ENCODE measurements at places on chromosomes 4 and X.

DNA sequence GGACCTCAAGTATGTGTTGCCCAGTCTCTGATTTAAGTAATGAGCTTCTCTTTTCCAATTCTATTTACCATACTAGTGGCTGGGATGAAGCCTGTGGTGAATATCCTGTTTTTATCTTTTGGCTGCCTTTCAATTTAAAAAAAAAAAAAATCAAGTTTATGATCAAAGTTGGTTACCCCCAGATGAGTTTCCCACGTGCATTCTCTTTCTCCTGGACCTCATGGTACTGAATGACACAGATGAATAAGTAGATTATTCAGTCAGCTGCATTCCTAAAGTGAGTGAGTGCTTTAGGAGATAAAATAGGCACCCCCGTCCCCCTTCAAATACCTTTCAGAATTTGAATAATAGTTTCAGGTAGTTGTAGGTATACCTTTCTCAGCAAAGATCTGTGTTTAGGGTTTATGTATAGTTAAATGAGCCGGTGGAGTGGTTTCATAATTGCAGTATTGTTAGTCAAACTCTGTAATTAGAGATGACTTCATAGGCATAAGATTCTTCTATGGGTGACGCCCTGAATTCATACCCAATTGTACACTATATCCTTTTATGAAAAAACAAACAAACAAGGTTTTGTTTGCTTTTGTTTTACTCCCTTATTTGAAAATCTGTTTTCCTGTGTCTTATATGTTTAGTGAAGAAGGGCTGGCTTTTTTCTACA lies 41.9 kb downstream of the PLS3 start:
- DNase-seq, result no peak

GRCh38 chrX:11665168-11666111 lies at the start of gene ARHGAP6:
Gene ARHGAP6, minus strand, starts transcription at chrX:11665920. Its CDS starts 1,092 bp downstream, at chrX:11664828.
- DNase-seq, result no peak

GRCh38 chr4:156241896-156242295 lies 288.2 kb upstream of the CTSO start:
- no peak for DNase-seq

DNA sequence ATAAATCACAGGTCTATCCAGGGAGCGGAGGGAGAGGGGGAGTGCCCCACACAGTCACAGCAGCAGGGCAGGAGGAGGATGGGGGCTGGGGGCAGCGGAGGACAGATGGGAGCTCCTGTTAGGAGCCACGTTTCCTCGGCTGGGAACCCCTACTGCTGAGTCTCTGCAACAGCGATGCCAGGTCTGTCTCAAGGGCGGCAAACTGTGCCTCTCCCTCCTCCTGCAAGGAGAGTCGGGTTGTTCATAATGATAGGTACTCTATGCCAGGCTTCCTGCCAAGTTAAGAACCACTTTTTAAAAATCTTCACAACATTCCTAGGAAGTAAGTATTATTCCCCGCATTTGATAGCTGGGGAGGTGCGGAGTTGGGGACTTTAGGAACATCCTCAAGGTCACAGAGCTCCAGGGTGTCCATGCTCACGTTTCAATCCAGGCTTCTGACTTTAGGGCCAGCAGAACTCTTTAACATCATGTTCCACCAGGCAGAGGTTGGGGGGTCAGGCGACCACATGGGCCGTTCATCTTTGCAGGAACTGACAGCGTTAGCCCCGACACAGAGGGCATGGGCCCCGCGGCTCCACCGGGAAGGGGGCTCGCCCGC lies 98.3 kb upstream of the MAML3 start:
- no peak for DNase-seq

DNA sequence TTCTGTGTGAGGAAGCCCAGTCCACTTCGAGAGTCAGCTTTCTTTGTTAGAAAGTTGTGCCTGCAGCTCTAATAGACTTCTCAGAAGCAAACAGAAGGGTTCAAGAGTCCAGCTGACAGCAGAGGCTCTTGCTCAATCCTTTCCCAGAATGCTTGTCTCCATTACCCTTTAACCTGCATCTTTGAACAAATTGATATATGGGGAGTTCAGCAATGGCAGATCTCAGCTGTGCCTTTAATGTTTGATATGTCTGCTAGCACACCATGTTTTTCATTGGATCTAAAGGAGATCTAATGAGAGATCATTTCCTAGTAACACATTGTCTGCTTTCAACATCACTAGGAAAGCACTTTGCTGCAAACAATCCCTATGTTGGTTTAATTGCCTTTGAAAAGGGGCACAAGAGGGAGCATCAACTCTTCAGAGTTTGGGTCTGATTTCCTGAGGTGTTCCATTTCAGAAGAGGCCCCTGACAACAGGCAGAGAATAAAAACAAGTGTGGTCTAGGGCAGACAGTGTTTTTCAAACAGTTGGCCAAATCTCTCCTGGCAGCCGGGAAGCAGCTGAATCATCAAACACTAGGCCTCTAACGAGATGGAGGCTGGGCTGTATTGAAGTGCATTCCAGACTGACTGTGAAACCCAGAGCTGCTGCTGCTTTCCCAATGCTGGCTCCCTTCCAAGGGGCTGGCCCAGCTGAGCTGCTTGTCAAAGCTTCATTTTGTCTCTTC lies 55.5 kb downstream of the LUZP4 start:
- DNase-seq, result no peak

DNA sequence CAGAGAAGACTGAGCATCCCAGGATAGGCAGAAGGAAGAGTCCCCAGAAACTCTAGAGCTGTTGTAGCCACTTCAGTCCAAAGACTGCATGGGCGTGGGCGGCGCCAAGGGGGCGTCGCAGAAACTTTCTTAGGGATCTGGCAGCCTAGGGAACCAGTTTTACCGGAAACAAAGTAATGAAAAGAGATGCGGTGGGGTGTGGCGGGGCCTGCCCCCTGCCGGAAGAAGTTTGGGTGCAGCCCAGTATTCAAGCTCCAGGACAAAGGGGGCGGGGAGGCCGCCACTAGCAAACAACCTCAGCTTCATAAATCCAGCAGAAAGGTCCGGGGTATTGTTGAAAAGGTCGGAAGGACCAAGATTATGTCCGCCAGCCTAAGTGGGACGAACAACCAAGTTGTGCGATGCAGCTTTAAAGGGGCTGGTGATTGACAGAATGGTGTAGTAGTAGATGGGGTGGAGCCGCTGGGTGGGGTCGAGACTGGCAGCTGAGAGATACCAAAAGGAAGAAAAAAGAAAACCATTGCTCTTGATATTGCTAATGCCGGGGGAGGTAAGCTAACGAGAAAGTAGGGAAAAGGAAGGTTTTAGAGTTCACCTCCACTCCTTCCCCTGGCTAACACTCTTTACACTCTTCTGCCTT lies 190.5 kb downstream of the RRAGB start:
- DNase-seq, result peak; percentile 17

DNA sequence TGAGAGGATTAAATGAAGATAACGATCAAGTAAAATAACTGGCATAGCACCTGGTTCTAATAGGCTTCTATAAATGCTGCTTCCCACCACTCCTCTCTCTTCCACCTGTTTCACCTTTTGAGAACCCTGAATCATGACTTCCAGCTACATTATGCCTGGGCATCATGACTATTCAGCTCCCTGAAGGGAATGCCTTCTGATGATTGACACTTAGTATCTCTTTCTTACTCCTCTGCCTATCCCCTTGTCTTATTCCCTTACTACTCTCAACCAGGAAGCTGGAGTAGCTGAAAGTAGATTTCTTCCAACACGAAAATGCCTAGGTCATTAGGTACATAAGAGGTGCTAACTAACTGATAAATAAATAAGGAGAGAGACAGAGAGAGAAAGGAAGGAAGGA lies 24.7 kb upstream of the CXCL8 start:
- no peak for DNase-seq

- no peak for DNase-seq
These were observed 31.7 kb downstream of the RNF212 start for GRCh38 chr4:1081689-1082040.

- DNase-seq, result no peak
These were observed 200.9 kb upstream of the DIAPH2 start for GRCh38 chrX:96483647-96484160.

- DNase-seq, result no peak
These were observed 33.1 kb downstream of the SLC10A7 start for GRCh38 chr4:146488495-146489174.

DNA sequence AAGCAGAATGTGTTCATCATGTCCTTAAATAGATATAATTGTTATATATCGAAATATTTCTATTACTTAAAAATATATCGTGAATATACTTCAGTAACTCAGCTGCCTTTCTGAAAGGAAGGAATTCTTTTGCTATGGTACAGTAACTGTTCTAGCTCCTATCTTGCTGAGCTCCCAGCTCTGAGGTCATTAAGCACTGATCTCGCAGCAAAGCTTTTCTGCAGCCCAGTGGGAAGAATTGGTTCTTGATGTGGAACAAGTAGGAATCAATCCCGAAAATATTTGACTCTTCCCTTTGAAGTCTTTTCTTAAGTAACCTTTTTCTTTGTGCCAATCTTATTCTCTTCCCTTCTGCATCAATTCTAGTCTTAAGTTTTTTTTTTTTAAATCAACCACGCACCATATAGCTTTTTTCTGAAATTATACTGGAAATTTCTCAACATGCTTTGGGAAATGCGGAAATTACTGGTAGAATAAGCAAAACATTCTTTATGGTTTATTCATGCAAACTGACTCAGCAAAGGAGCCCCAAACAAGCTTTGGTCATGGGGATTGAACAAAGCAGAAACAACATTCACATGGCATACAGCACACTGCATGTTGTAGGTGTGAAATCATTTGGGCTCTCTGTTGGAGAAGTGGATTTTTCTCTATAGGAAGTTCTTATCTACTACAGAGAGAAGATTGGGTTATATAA lies 428.9 kb upstream of the GNPDA2 start:
- no peak for DNase-seq

GRCh38 chrX:36462142-36462541 lies 542.6 kb downstream of the CFAP47 start:
- no peak for DNase-seq

DNA sequence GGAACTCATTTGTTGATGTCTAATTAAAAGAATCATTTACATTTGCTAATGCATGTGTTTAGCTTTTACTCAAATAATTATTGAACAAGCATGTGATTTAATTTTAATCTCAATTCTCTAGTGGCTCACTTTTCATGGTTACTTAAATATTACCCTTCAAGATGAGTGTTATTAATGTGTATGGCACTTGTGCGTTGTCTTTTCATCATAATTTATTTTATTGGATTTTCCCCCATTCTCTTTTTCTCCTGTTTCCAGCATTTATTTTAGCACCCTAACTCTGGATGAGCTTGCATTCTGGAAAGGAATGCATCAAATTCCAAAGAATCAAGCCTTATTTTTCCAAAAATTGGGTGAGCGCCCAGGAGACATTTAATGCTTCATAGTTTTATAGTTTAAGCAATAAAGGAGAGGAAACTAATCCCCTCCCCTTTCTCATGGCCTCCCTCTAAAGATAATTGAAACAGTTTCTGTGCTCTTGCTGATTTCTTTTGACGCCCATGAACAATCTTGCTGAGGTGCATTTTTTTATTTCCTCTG lies 191.1 kb upstream of the FAT4 start:
- no peak for DNase-seq

GRCh38 chr4:41408859-41409593 lies 128.9 kb upstream of the LIMCH1 start:
- no peak for DNase-seq

- no peak for DNase-seq
These were observed 5.3 kb upstream of the STBD1 start for GRCh38 chr4:76301068-76301774.

- DNase-seq, result no peak
These were observed 40.0 kb downstream of the PROM1 start for GRCh38 chr4:16043642-16044498.

DNA sequence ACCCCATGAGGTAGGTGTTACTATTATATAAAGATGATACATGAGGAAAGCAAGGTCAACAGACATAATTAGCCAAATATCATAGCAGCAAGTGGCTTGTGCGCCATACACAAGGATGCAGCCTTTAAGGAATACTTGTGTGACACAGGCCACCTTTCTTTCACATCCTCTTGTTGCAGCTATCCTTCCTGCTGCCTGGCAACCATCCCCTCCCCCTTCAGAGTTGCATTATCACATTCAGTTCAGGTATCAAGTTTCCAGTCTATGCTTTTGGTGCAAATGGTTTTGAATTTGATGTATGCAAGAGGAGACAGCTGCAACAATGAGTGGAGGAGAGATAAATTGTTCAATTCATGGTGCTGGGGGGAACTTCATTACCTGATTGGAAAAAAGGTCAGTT lies 6.4 kb downstream of the ZCCHC18 start:
- DNase-seq, result no peak

GRCh38 chr4:89221167-89221867 lies 86.3 kb downstream of the GPRIN3 start:
- DNase-seq, result no peak

- DNase-seq, result no peak
These were observed 11.3 kb upstream of the SETD7 start for GRCh38 chr4:139567159-139567870.

- DNase-seq, result no peak
These were observed 258.1 kb downstream of the GABRG1 start for GRCh38 chr4:45865781-45866180.

GRCh38 chrX:153924149-153924861 lies 1.8 kb downstream of the ARHGAP4 start:
- no peak for DNase-seq

DNA sequence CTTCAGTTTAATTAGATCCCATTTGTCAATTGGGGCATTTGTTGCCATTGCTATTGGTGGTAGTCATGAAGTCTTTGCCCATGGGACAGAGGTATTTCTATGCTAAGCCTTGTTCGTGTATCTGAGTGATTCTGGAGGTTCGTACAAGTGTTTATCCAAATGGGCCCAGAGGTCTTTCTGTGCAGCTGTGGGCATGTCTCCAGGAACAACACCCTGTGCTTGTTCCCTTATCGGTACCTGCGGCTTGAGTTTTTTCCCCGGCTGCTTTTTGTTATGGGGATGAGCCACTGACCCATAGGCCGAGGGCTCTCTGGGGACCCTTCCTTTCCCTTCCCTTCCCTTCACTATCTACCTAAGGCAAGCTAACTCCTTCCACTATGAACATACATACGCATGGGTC lies 81.4 kb upstream of the WDR1 start:
- peak; percentile 1 for DNase-seq

DNA sequence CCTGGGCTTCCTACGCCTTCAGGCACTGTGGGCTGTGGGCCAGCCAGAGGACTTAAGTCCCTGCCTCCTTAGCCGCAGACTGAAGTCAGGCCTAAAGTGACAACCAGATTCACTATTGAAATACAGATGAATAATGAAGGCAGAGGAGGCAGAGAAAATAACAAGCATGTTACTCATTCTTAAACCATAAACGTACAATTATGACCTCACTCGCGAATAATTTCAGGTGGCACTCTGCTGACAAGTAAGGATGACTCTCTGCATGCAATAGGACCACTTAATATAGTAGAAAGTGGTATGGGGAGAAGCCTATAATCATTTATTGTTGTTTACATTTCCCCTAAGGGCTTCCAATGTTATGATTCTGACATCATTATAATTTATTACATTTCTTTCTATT lies 409.2 kb upstream of the FGF13 start:
- DNase-seq, result no peak

DNA sequence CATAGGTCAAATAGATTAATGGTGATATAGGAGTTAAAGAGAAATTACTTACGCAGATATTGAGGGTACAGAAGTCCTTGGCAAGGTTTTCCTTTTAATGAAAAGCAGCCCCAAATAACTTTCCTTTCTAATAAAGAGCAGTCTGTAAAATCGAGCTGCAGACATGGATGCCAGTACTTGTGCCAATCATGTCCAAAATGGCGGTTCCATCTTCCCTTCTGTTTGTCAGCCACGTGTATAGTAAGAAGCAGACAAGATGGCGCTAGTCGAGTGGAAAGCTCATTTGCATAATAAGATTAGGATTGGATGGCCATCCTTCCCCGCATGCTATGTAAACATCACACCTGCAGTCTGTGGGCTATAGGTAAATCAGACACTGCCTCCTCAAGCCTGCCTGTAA lies 68.5 kb downstream of the FGFBP1 start:
- DNase-seq, result no peak

GRCh38 chrX:110723844-110724243 lies 71.8 kb downstream of the CHRDL1 start:
- DNase-seq, result no peak

Data from hematopoietic multipotent progenitor cell treated with erythropoietin and hydrocortisone succinate and interleukin-3 and kit ligand, for 17 days (in vitro differentiated cells).